ENCODE measurements at places on chromosomes 12 and 14.

- DNase-seq, result no peak
- peaks cover 29% of the 10 kb centered on the region for H3K27me3 ChIP-seq
- H3K4me1 ChIP-seq, result no peaks in the 10 kb centered on the region
- H3K27ac ChIP-seq, result no peak overlapping the region
Measured at GRCh38 chr12:56884421-56884820, 49.8 kb downstream of the SDR9C7 start.

- no peaks in the 10 kb centered on the region for H3K36me3 ChIP-seq
- no peaks in the 10 kb centered on the region for H3K27me3 ChIP-seq
- no peak for DNase-seq
- no peak overlapping the region for H3K4me3 ChIP-seq
- H3K27ac ChIP-seq, result no peak overlapping the region
- H3K4me1 ChIP-seq, result no peaks in the 10 kb centered on the region
Measured at GRCh38 chr14:48331421-48331820, 656.0 kb upstream of the MDGA2 start.

DNA sequence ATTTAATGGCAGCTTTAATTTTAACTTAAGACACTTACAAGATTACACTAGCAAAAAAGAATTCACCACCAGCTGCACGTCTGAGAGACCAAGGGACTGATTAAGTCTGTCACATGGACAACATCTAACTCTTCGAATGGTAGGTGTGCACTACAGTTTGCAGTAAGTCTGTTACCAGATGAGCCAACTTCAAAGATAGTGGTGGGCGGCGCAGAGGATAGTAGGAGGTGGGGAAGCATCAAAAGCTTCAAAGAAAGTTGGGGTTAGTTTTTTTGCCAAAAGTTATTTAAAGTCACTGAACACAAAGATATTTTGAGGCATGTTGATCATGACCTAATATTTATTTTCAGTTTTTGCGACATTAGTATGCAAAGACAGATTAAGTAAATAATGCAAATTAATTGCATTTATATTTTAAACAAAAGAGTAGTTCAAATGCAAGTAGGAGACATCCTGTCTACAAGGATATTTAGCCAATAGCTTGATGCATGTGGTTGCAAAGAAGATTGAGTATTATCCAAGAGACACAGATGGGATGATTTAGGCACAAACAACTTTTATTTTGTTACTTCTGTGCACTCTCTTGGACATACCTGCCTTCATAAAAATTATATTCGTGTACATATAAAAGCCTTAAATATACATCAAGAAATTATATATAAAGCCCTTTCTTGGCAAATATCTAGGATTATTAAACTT, 327.7 kb downstream of the BMP4 start:
- no peaks in the 10 kb centered on the region for H3K36me3 ChIP-seq
- DNase-seq, result no peak
- no peaks in the 10 kb centered on the region for H3K4me1 ChIP-seq

- no peaks in the 10 kb centered on the region for H3K4me1 ChIP-seq
- H3K36me3 ChIP-seq, result no peaks in the 10 kb centered on the region
- peaks cover 12% of the 10 kb centered on the region for H3K27me3 ChIP-seq
- DNase-seq, result no peak
Measured at GRCh38 chr12:70691018-70691672, 53.9 kb upstream of the PTPRB start.

GRCh38 chr14:59161561-59162175, 26.8 kb upstream of the DAAM1 start:
- H3K4me1 ChIP-seq, result peaks cover 7% of the 10 kb centered on the region
- peaks cover 19% of the 10 kb centered on the region for H3K27me3 ChIP-seq
- peaks cover 3% of the 10 kb centered on the region for H3K36me3 ChIP-seq
- no peak for DNase-seq
- H3K4me3 ChIP-seq, result peak overlapping the region; percentile 12

- peaks cover 2% of the 10 kb centered on the region for H3K36me3 ChIP-seq
- no peak overlapping the region for H3K4me3 ChIP-seq
- H3K4me1 ChIP-seq, result peaks cover 4% of the 10 kb centered on the region
- no peak for DNase-seq
- no peaks in the 10 kb centered on the region for H3K27me3 ChIP-seq
Measured at GRCh38 chr14:97584528-97584927, 787.3 kb downstream of the VRK1 start.

- no peak for DNase-seq
- no peak overlapping the region for H3K27ac ChIP-seq
- H3K27me3 ChIP-seq, result no peaks in the 10 kb centered on the region
- H3K36me3 ChIP-seq, result peaks cover 4% of the 10 kb centered on the region
Measured at GRCh38 chr14:70803321-70804310, 5.7 kb downstream of the MAP3K9 start.

All from T-helper 17 cell (primary cell).